Activated CD4-positive, alpha-beta memory T cell treated with anti-CD3 and anti-CD28 coated beads, Interleukin-2, amount 10 ng/mL, durations not matched to agents 7 days and 5 days (primary cell): ENCODE measurements at places on chromosomes 2 and 18.

DNA sequence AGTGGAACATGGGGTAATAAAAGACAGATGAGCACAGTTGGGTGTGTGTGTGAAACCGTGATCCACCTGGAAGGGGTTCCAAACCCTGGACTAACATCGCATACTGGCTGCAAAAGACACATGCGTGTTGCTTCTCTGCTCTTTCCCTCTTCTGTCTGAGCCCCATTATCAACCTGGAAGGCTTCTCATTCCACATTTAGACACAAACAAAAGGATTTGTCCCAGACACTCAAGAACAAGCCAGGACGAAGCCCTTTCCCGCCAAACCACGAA is 7.0 kb upstream of the SP9 start:
- DNase-seq, result no peak

GRCh38 chr18:49008716-49009115 is 58.0 kb upstream of the SMAD7 start:
- DNase-seq, result no peak

- no peak for DNase-seq
These were observed 229.0 kb downstream of the SOX11 start for GRCh38 chr2:5921081-5921642.

DNA sequence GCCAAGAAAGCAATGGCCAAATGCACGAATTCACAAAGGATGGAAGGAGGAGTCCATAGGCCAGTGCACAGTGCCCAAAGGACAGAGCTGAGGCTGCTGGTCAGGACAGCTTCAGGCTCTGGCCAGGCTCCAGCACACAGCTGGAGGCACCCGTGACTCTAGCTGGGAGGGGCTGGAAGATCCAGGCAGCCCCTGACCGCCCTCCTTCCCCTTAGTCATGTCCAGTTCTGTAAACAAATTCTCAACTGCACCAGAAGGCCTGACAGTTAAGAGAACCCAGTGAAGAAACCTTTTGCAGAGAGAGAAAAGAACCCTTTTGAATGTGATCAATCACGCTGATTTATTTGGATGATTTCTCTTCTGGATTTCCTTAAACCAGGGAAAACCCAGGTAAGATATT is 7.7 kb upstream of the YWHAQ start:
- no peak for DNase-seq

GRCh38 chr2:100606726-100607343 is 44.0 kb downstream of the PDCL3 start:
- peak; percentile 45 for DNase-seq

- no peak for DNase-seq
These were observed 271.4 kb downstream of the PIEZO2 start for GRCh38 chr18:10877987-10878386.

DNA sequence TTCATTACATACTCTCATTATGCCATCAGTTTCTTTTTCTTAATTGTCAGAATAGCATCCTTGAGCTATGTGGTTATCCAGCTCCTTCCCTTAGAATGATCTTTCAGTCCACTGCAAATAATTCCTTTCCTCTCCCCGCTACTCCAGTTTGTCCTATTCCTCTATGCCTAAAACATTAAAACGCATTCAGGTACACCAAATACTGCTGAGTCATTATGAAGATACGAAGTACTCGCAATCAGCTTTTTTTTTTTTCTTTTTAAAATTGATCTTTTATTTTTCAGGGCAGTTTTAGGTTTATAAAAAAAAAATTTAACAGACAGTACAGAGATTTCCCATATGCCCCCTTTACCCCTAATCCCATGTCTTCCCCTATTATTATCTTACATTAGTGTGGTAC is 164.8 kb upstream of the TMEM200C start:
- no peak for DNase-seq

DNA sequence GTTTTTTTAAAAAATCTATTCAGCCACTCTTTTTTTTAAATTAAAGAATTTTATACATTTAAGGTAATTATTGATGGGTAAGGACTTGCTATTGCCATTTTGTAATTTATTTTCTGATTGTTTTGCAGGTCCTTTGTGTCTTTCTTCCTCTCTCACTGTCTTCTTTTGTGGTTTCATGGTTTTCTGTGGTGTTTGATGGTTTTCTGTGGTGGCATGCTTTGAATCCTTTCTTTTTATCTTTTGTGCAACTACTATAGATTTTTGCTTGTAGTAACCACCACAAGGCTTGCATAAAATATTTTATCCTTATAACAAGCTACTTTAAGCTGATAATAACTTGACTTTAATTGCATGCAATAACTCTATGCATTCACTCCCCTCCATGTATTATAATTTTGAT is 31.5 kb upstream of the SLC4A10 start:
- DNase-seq, result no peak

GRCh38 chr2:29273004-29273684 is 157.9 kb downstream of the CLIP4 start:
- no peak for DNase-seq

GRCh38 chr18:78692105-78692504 is 287.5 kb upstream of the SALL3 start:
- no peak for DNase-seq

GRCh38 chr2:164567335-164567989 is 53.8 kb downstream of the GRB14 start:
- no peak for DNase-seq

- DNase-seq, result no peak
These were observed 242.2 kb downstream of the ZNF516 start for GRCh38 chr18:76252880-76253279.

DNA sequence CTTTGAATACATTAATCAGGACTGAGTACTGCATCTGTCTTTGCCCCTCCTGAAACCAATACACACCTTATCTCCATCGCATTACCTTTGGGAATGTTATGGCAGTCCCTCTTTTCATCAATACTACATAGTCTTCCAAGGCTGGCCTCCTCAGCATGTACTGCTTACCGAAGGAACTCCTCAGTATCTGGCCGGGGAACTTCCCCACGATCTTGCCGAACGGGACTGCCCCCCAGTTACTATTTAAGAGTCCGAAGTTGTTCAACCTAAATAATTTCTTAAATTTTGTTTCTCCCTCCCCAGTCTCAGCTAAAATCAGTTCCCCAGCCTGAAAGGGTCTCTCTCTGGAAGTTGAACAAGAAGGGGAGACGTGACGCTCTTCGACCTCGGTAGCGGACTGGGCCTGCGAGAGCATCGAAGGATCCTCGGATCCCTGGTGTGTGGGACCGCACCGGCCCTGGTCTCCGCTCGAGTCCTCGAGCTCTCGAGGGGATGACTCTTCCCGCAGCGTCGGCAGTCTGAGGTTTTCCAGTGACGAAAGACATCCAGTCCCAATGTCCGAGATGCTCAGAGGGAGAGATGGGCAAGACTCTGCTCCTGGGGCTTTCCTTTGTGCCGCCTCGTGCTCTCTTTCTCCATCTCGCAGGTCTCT is 489 bp downstream of the TRMT61B start:
- DNase-seq, result no peak

GRCh38 chr2:205245652-205246051 is 436.6 kb upstream of the NRP2 start:
- no peak for DNase-seq

- no peak for DNase-seq
These were observed 4.0 kb upstream of the SLC66A2 start for GRCh38 chr18:79955302-79956075.

DNA sequence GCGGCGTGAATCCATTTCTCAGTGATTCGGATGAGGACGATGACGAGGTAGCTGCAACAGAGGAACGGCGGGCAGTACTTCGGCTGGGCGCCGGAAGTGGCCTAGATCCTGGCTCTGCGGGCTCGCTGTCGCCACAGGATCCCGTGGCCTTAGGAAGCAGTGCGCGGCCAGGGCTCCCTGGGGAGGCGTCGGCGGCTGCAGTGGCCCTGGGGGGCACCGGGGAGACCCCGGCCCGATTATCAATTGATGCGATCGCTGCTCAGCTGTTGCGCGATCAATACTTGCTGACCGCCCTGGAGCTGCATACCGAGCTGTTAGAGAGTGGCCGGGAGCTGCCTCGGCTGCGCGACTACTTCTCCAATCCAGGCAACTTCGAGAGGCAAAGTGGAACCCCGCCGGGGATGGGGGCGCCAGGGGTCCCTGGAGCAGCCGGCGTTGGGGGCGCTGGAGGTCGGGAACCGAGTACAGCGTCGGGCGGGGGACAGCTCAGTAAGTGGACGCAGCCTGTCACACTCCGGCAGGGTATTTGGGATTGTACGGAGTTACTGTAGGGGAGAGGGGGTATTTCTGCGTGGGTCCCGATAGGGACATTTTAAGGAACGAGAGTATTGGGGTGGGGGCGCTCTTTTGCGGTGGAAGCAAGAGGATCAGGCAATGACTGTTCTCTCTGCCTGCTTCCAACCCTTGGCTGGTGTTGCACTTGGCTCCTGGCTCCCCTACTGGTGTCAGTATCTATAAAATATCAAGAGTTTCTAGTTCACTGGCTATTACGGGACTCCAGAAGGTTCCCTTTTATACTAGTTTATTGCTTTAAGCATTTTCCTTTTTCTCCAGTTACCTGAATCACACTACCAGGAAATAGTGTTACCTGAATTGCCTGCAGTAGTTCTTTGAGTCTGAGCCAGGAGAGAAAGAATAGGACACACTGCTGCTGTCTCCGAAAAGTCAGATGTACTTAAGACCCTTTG is 772 bp downstream of the RELCH start:
- DNase-seq, result peak; percentile 42

DNA sequence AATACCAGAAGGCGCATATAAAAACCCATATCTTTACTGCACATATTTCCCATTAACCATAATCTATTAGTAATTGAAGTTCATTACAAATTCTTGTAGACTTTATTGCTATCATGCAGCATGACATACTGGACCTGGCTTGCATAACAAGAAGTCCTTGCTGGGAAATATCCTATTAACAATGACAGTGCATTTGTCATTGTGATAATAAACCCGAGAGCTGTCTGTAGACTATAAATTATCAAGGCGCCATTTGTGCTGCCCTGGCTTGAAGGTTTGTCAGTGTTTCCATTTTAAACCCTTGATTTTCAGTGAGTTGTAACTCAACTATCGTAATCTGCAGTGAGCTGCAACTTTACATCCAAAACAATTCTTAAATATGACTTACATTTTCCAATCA is 59.0 kb downstream of the HNMT start:
- DNase-seq, result no peak
